ENCODE measurements at places on chromosomes 3 and 15.
A peak's percentile ranks its signal among the peaks of the same experiment; 100 is the strongest.

GRCh38 chr15:92930776-92931175 is 30.7 kb downstream of the CHD2 start:
- no peak for DNase-seq

DNA sequence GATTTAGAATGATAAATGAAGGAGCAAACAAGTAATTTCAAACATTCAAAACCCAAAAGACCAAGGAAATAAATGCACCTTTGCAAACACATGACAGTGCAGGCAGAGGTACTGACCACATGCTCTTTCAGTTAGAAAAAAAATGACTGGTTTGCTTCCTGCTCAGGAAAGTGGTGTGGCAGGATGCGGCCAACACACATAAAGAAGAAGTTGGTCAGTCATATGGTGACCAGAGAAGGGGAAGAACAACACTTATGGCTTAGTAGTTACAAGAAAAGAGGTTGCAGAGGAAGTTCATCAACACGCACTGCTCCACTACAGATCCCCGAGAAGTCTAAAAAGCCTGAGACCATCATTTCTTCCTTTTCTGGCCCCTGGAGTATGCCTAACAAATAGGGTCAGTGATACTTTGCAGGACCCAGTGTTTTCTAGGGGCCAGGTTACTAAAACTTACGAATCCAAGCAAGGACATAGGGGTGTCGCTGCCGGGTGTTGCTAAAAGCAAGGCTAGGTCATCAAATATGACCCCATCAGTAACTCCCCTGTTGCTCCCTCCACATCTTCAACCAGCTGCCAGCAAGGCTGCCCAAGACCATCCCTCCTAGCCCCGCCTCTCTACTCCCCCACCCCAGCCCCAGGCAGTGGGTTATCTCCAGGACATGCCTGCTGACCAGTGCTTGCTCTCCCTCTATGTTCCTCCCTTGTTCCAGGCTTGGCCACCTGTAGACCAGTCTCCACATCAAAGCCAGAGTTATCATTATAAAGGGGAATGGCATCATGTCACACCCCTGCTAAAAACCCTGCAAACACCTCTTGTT is 11.2 kb downstream of the ATP8B4 start:
- DNase-seq, result no peak

- no peak for DNase-seq
Measured at GRCh38 chr3:168988853-168989252, 674.7 kb downstream of the MECOM start.

DNA sequence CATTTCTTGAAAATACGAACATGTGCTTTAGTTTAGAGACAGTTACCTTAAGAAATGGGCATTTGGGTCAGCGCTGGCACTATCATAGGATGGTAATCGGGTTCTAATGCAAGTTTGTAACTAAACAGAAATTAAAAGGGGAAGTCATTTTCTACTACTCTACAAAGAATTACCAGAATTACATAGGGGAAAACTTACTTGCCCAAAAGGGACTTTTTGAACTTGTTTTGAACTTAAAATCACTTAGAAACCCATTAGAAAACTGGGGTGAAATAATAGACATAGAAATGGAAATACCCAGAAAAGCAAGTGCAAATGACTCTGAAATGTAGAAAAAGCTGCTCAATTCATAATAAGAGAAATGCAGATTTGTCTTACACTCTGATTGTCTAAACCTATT is 44.9 kb downstream of the SPATA16 start:
- no peak for DNase-seq

DNA sequence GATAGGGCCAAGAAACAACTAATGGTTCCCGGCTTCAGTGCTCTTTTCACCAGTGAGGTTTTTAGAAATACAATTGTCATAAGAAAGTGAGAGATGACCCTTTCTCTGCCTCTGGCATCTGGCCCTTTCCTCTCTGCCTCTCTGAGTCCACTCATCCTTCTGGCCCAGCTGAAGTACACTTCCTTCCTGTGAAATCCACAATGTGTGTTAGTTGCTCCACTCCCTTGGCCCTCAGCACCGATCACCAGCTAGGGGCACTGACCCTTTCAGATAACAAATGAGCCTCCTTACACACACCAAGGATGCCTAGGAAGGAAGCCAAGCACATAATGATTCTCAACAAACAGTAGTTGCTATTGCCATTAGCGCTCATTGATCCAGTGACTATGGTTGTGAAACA is 2.9 kb upstream of the CAV3 start:
- DNase-seq, result no peak

DNA sequence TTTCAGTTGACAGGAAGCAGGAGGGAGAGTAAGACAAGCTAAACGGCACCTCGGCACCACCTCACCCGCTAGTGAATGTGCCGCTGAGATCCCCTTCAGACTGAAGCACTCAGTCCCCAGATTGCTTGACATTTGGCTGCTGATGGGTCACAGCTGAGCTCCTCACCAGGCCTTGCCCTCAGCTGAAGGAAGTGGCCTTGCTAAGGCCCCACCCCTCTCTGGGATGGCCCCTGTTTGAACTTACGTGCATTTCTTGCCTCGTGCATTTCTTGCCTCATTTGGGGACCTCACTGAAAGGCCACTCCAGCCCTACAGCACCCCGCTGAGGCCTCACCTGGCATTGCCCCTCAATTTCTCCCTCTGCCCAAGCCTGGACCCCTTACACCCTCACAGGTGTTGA is 39.8 kb downstream of the EOGT start:
- DNase-seq, result no peak

DNA sequence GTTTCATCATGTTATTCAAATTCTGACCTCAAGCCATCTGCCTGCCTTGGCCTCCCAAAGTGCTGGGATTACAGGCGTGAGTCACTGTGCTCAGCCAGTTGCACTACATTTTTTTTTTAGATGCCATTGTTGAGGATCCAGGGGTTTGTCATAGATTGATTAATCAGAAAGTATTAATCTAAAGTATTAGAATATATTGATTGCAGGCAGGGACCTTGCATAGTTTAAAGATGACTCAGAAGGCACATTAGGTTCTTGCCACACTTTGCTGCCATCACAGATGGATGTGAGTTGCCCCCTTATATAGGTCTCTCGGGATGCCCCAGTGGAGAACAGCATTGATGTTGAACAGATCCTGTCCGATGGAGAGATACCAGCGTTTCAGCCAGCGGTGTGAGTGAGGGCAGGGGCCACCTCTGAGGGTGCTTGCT is 41.1 kb downstream of the IGF1R start:
- peak; percentile 84 for DNase-seq

DNA sequence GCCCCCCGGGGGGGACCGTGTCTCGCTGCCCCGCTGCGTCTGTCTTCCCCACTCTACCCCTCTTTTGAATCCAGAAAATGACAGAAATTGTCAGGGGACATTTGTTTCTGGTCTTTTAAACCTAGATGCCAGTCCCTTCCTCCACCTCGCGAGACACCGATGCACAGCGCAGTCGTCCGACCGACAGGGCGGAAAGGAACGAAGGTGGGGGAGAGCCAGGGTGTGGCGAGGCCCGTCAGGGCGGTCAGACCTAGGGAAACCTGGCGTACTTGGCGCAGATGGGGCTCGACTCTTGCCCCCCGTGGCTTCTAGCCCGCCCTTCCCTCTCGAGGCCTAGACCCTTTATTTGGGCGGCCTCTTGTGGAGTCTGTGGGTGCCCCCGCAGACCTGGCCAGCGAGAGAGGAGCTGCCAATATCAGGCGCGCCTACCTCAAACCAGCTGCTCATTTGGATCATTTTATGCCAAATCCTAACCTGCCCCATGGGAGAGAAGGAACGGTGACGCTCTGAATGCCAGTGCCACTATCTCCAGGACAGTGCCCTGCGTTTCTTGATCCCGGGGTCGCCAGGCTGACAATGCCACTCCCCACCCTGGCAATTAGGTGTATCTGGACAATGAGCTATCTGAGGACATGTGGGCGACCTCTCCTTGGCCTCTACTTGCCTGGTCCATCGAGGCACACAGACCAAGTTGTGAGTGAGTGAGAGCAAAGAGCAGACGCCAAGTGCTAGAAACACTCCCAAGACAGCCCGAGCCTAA is 500 bp upstream of the RAB6B start:
- DNase-seq, result peak; percentile 30

GRCh38 chr3:128706086-128706615 is 19.8 kb upstream of the RAB7A start:
- DNase-seq, result no peak

GRCh38 chr3:197737319-197737649 is 580 bp upstream of the RUBCN start:
- no peak for DNase-seq

- DNase-seq, result no peak
Measured at GRCh38 chr3:12560505-12561190, 3.8 kb downstream of the MKRN2 start.

GRCh38 chr3:172112078-172112733 is 72.8 kb downstream of the FNDC3B start:
- no peak for DNase-seq

GRCh38 chr15:73799466-73799865 is 46.3 kb upstream of the INSYN1 start:
- no peak for DNase-seq

- DNase-seq, result no peak
Measured at GRCh38 chr15:40479024-40479423, 8.2 kb downstream of the CHST14 start.

GRCh38 chr15:32824777-32825176 is 107.0 kb downstream of the GREM1 start:
- DNase-seq, result no peak

GRCh38 chr3:18809640-18810305 is 338.5 kb upstream of the KCNH8 start:
- no peak for DNase-seq

GRCh38 chr3:134145183-134145582 is 105.5 kb downstream of the RYK start:
- DNase-seq, result no peak

DNA sequence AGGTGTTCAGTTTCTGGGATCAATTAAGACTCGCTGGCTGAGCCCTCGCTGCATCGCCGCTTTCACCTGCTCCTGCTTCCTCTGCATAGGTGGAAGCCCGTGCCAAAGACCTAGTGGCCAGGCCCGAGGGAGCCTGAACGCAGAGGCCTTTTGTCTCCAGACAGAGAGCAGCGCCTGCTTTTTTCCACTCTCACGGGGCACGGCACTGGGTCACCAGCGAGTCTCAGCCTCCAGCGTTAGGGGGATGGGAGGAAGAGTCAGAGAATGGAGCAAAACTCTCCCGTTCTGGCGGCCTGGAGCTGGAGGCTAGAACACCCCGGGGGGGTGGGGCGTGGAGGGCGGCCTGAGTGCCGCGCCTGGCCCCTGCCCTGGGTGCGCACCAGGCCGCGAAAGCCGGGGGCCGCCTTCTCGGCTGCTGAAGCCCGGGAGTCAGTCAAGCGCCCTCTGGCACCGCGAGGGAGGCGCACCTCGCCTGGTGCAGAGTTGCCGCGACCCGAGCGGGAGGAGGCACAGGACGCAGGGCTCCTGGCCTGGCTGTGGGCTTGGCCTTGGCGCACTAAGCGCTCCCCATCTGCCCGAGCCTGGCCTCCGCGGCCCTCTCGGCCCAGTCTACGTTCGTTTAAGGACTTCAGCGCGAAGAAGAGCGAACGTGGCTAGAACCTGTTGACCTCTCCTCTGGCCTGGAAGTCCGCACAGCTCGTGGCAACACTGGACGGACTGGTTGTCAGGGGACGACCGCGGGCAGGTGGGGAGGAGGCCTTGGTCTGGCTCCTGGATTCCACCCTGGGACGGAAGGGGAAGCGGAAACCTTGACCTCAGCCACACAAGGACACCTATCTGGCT is 21.5 kb downstream of the NR2F2 start:
- no peak for DNase-seq

DNA sequence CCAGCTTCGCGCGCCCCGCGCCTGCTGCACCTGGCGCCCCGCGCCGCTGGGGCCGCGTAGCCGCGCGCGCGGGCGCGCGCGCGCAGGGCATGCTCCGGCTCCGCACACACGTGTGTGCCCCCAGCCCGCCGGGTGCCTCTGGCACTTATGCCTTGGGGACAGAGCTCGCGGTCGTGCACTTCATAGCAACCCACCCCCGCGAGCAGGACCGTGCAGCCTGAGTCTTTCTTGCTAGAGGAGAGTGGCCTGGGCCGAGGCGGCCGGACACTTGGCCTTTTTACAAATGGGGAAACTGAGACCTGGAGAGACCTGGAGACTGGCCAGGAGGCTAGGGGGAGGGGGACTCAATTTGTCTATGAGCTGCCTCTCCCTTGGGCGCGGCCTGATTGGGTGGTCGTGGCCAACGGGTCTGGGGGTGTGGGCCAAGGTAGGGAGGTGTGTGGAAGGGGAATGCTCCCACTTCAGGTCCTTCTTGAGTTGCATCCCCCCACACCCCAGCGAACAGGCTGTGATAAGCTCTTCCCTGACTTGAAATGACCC is 562 bp downstream of the NBEAL2 start:
- no peak for DNase-seq

DNA sequence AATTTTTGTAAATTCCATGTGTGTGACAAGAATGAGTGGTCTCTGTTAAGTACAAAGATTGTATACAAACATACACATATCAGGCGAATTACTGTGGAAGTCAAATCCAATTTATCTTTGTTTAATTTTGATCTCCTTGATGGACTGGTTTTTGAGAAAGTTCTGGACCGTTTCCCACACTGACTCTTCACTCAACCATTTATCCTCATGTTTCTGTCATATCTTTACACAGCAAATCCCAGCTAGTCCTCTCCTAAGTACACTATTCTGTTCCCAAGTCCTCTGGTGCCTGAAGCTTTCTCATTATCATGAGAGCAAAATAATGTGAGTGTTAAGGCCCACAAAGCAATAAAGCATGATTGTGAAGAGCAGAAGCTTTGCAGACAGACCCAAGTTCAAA is 189.9 kb downstream of the WNT5A start:
- no peak for DNase-seq

DNA sequence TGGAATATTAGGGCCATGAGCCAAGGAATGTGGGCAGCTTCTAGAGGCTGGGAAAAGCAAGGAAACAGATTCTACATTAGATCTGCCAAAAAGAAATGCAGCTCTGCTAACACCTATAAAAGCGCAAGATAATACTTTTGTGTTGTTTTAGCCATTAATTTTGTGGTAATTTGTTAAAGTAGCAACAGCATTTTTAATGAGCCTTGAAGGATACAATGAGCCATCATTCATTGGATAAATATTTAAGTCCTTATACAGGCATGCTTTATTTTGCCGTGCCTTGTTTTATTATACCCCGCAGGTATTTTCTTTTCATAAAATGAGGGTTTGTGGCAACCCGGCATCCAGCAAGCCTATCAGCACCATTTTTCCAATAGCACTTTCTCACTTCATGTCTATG is 15.0 kb downstream of the ARL14 start:
- no peak for DNase-seq
